ENCODE measurements at places on chromosomes 11 and 22.

DNA sequence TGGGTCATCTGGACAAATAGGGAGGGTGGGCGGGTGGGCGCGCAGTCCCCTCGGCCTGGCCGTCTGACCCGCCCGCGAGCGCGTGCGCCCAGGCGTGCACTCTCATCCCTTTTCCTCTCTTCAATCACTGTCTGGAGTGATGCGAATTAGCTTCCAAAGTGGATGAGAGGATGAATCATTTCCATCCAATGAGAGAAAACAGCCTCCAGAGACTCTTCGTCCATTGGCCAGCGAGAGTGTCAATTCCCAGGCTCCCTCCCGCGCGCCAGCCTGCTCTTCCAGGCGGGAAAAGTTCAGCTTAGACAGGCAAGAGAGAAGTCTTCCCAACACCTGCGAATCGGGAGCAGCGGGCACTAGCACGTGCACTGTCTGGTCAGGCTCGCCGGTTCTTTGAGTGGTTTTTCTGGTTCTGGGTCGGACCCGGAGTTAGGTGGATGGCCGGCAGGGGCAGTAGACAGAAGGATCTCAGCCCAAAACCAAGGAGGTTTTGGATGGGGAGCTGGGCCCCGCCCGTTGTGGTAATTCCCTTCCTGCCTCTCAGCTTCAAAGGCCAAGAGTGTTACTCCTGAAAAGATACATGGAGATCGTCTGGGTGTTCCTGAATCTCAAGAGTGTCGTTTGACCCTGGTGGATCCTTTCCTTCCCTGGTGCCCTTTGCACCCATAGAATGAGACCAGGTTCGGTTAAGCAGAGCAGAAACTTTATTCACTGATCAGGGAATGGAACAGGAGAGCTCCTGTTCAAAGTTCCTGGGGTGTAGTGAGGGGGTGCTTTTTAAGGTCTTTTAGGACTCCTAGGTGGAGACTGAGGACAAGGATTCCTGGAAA, 33.4 kb upstream of the GLYATL1 start:
- DNase-seq = no peak

DNA sequence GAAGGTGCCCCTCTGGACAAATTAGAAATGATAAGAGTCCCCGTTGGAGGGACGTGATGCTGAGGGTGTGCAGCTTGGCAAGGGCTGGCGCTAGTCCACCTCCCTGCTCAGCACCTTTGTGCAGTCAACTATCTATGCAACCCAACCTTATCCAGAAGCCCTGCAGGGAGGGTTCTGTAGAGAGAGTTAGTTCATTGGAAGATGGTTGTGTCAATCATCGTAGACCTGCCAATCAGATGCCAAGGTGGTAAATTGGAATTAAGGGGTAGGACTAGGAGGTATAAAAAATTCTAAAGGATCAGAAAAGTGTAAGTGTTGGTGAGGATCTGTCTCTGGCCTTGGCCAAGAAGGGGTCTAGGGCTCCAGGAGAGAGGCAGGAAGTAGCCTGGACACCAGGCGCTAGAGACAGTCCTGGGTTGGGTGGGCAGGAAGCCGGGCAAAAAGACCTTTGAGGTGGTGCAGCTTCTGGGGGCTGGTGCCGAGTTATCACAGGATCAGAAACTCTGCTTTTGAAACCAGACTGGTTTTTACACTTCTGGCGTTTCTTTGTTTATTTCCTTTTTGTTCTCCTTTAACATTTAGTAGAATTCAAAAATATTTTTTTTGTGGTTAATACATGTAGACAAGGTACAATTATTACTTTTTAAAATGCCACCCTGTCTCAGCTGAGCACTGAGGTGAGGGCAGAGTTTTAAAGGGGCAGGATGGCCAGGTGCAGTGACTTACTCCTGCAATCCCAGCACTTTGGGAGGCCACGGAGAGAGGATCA, 1.6 kb downstream of the C1QTNF6 start:
- DNase-seq = peak; percentile 64

DNA sequence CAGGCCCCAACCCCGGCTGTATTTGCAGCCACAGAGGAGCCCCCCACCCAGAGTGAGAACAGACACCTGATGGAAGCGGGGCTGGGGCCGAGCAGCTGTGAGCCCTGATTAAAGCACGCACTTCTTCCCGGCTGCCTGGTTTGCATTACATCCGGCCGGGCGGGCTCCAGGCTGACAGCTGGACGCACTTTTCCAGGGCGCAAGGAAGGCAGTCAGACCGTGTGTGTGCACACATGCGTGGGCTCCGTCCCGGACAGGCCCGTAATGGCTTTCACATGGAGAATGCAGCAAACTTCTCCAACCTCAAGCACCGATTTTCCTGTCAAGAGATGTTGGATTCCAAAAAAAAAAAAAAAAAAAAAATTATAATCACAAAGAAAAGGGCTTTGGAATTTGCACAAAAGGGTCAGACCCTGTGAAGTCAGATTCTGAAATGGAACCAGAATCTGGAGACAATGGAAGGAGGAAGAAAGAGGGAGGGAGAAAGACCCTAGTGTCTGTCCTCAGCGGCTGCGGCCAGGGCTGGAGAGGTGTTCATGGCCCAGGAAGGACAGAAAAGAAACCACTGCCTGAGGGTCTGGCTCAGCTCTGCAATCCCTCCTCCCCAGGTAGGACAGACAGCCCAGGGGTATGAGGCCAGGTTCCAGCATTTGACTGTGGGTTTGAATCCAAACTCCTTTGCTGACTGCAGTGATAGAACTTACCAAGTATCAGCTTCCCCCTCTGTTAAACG, 365.5 kb downstream of the MN1 start:
- DNase-seq = no peak

DNA sequence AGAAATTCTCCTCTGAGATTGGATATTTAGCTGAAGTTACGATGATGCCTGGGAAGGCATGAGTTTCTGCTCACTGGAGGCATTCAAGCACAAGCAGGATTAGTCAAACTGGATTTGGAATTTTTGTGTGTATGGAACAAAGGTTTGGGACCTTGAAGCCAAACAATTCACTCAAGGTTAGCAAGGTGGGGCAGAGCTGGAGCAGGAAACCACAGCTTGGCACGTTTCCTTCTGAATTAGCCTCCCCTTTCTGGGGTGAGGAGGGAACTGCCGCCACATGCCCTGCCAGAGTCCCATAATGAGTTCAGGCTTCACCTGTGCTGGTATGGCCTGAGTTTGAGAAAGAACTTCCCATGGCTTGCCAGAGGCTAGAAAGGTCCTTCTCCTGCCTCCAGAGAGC, 50.9 kb upstream of the RRAS2 start:
- no peak for DNase-seq

GRCh38 chr11:64765291-64765850, 5.6 kb upstream of the PYGM start:
- peak; percentile 32 for DNase-seq

DNA sequence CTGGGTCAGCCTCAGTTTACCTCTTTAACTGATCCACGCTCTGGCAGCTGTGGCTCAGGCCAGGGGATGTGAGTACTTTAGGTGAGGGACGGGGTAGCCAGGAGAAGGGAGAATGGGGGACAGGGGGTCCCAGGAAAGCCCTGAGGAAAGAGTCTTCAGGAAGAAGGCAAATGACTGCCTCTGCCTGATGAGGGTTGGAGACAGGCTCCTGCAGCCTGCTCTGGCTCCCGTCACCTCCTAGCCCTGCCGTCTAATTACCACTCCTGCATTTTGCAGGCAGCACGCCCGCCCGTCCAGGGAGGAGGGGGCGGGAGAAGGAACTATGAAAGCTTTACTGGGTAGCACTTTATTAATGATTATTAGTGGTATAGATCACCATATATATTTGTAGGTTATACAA, 116.6 kb downstream of the CEP164 start:
- DNase-seq = no peak

All from 8988T (cell line).